ENCODE measurements at places on chromosomes 5 and 9. TPM values are rescaled to one million over a fixed set of nuclear protein-coding genes. Genes with fewer than 3 reads are reported as not detected.

DNA sequence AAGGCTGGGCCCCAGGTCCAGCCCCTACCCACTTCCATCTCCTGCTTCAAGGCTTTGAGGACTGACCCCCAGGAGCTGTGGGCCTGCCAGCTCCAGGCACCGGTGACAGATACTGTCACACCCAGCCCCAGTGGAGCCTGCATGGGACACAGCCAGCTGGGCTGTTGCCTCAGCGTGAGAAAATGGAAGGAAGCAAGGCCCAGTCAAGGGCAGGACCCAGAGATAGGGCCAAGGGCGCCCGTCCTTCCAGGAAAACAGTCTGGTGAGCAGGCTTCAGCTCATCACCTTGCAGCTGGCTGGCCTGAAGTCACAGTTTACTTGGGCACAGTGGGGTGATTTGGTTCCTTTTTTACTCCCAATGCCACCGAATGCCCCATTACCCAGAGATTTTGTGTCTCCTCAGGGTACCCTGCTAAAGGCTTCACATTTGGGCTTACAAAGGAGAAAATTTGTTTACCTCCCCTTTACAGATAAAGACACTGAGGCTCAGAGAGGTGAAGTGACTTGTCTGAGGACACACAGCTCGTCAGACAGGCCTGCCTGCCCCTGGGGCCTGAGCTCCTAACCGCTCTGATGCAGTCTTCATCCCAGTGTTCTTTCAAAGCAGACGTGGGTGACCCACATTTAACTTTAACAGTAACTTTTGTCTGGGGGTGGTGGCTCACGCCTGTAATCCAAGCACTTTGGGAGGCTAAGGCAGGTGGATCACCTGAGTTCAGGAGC is 21.5 kb upstream of the WDR38 start:
- DNase-seq: no peak
- H3K4me1 ChIP-seq: peaks cover 9% of the 10 kb centered on the region
- no peaks in the 10 kb centered on the region for H3K27me3 ChIP-seq
- no peaks in the 10 kb centered on the region for H3K36me3 ChIP-seq

- no peak overlapping the region for H3K4me3 ChIP-seq
- no peaks in the 10 kb centered on the region for H3K36me3 ChIP-seq
- H3K27ac ChIP-seq: peak overlapping the region; percentile 6
- H3K27me3 ChIP-seq: no peaks in the 10 kb centered on the region
These were observed 42.9 kb downstream of the GLRX start for GRCh38 chr5:95779611-95780010.

DNA sequence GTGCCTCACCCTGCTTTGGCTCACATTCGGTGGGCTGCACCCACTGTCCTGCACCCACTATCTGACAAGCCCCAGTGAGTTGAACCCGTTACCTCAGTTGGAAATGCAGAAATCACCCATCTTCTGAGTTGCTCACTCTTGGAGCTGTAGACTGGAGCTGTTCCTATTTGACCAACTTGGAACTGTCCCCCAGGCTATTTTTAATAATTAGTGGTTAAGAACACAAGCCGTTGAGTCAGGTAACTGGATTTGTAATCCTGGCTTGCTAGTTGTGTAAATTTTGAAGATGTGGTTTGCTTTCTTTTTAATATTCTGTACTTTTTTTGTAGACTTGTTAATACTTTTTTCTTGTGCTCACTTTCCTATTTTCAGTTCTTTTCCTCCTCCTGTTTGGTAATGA is 81.2 kb downstream of the CNTLN start:
- no peaks in the 10 kb centered on the region for H3K4me1 ChIP-seq

Gene CDH10
- 0.13 TPM for total RNA-seq

Gene PCDHAC1
- 2.9 TPM for total RNA-seq

DNA sequence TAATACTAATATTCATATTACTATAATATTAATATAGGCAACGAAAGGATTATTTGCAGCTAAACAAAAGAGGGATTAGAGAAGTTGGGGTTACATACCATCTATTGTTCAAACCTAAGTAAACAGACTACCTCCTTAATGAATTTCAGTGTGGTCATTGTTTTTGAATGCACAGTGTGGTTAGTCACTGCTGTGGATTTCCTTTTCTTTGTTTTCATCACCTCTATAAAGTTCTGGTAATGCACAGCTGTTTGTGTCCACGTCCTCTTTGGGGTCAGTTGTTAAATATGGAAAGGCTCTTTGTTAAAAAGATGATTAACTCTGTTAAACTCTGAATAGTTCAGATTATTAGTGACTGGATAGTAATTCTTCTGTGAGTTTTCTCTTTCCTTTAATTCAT is 233.6 kb downstream of the MAST4 start:
- H3K27ac ChIP-seq: no peak overlapping the region
- no peaks in the 10 kb centered on the region for H3K27me3 ChIP-seq
- H3K4me1 ChIP-seq: peaks cover 3% of the 10 kb centered on the region
- no peaks in the 10 kb centered on the region for H3K36me3 ChIP-seq

DNA sequence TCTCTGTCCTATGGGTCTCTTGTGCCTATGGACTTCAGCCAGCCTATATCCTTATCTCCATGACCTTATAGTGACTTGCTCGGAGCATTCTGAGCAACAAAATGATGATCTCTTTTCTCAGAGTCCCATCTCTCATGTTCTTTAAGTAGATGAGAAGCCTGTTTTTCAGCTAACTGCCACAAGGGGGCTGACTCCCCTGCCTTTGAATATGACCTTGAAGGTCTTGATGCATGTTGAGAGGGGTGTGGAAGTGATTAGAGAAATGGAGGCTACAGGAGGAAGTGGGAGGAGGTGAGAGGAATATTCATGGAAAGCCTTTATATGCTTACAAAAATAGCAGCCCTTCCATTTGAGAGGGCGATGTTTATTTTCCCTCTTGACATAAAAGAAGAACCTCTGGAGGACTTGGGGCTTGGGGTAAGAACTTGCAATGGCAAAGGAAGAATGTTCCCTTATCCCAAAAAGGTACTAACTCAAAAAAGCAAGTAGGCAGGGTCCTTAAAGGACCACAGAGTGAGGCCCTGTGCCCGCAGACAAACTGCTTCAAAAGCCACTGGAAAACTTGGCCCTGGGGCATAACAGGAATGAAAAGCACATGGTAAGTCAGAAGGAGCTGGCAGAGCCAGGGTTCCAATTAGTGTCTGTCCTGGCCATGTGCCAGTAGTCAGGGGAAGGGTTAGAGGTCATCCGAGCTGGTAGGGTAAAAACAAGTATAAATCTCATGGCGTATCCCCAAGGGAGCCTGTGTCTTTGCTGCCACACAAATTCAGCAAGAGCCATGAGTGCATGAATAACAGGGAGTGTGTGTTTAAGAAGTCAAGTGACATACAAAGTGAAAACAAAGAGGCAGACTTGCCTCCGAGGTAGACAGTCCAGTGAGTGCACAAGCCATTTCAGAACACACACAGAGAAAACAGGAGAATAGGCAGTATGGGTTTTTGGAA is 39.1 kb downstream of the FGD3 start:
- no peak for DNase-seq
- peaks cover 4% of the 10 kb centered on the region for H3K4me1 ChIP-seq
- H3K36me3 ChIP-seq: no peaks in the 10 kb centered on the region
- H3K27me3 ChIP-seq: no peaks in the 10 kb centered on the region
- no peak overlapping the region for H3K4me3 ChIP-seq
- peak overlapping the region; percentile 27 for H3K27ac ChIP-seq

DNA sequence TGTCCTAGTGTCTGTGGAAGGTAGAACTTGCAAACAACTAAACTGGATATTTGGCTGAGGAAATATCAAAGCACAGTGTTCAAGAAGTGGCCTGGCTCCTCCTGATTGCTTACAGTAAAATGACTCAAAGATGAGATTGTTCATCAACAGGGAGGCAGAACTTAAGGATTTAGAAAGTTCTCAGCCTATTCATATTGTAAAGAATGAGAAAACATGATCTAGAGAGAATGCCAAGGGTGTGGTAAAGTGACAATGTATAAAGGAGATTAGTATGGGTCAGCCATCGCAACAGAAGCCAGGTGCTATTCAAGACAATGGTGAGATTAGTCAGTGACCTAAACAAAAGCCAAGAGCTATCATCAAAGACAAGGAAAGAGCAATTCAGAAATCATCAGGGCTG is 372.3 kb downstream of the SPOCK1 start:
- H3K4me3 ChIP-seq: no peak overlapping the region
- DNase-seq: no peak
- H3K36me3 ChIP-seq: no peaks in the 10 kb centered on the region
- no peaks in the 10 kb centered on the region for H3K4me1 ChIP-seq

DNA sequence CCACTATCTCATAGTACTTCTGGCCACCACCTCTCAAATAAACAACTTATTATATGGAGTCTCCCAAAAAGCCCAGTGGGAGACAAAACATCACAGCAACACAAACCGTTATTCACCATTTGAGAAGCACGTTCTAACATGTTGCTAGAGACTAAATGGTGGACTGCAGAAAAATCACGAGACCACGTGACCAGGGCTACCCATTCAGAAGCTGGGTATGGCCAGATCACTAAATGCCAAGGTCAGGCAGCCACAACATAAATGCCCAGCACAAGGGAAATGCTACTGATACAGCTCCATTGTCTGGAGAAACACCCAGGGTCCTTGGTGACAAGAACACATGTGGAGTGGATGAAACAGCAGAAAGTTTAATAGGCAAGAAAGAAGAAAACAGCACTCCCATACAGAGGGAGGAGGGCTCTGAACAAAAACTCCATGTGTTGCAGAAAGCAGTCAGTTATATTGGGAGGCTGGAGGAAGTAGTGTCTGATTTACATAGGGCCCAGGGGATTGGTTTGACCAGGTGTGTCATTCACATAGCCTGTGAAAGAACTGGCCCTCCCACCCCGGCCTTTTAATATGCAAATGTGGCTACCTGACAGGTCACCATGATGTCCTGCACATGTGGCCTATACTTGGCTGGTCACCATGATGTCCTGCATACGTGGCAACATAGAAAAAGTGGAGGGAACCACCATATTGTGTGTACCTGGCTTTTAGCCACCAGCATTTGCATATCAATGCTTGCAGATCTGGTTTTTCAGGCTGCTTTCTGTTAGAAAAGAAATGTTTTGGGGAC is 97.2 kb downstream of the TRIM36 start:
- no peaks in the 10 kb centered on the region for H3K4me1 ChIP-seq
- no peak overlapping the region for H3K4me3 ChIP-seq
- DNase-seq: peak; percentile 8
- H3K27me3 ChIP-seq: no peaks in the 10 kb centered on the region
- H3K27ac ChIP-seq: no peak overlapping the region

GRCh38 chr5:127076315-127077129 is 3.2 kb upstream of the C5orf63 start:
- no peaks in the 10 kb centered on the region for H3K27me3 ChIP-seq
- no peaks in the 10 kb centered on the region for H3K4me1 ChIP-seq

DNA sequence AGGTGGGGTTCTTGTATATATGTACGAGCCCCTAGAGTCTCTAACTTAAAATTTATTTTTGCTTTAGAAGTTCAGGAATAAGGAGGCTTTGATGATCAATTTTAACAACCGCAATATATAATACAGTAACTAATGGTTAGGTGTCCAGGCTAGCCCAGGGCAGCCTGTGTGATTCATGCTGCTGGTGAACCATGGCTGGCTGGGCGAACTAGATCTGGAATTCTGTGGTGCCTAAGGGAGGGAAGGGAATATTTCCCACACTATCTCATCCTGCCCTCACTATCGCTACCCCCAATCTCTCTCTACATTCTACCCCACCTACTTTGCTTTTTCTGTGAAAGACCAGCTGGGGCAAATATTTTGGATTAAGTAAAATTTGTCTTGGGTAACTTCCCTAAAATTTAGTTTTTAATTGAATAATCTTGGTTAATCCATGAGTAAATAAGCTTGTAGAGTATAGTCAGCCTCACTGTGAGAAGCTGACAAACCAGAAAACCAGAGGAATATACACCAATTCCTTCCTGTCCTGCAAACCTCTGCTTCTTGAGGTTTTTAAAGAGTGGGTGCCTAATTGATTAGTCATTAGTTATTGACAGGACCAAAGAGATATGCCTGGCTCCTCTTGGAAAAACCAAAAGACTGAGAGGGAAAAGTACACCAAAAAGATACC is 115.1 kb upstream of the CCDC152 start:
- no peak overlapping the region for H3K4me3 ChIP-seq
- H3K4me1 ChIP-seq: no peaks in the 10 kb centered on the region
- H3K36me3 ChIP-seq: no peaks in the 10 kb centered on the region
- no peak overlapping the region for H3K27ac ChIP-seq

- no peaks in the 10 kb centered on the region for H3K27me3 ChIP-seq
- no peak overlapping the region for H3K27ac ChIP-seq
- H3K36me3 ChIP-seq: no peaks in the 10 kb centered on the region
- no peaks in the 10 kb centered on the region for H3K4me1 ChIP-seq
- no peak overlapping the region for H3K4me3 ChIP-seq
- DNase-seq: peak; percentile 87
These were observed 222.3 kb downstream of the GLIS3 start for GRCh38 chr9:4077499-4078102.

Gene CLIC3
- 4.0 TPM for total RNA-seq

DNA sequence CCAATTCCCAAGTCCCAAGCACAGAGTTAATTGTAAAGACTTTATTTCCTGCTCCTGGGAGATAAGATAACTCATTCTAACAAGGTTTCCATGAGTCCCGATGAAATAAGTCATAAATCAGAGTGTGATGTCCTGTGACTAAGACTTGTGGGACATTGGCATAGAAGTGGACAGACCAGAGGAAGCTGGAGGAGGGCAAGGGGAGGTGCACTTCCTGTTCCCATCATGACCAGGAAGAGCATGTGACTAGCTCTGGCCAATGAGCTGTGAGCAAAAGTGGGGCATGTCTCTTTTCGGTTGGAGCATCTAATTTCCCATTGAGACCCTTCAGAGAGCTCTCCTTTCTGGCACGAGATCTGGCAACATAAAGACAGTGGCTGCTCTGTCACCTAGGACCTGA is 100.4 kb downstream of the ZNF354C start:
- H3K36me3 ChIP-seq: no peaks in the 10 kb centered on the region
- no peak overlapping the region for H3K4me3 ChIP-seq
- H3K27ac ChIP-seq: no peak overlapping the region
- no peaks in the 10 kb centered on the region for H3K4me1 ChIP-seq
- DNase-seq: no peak

DNA sequence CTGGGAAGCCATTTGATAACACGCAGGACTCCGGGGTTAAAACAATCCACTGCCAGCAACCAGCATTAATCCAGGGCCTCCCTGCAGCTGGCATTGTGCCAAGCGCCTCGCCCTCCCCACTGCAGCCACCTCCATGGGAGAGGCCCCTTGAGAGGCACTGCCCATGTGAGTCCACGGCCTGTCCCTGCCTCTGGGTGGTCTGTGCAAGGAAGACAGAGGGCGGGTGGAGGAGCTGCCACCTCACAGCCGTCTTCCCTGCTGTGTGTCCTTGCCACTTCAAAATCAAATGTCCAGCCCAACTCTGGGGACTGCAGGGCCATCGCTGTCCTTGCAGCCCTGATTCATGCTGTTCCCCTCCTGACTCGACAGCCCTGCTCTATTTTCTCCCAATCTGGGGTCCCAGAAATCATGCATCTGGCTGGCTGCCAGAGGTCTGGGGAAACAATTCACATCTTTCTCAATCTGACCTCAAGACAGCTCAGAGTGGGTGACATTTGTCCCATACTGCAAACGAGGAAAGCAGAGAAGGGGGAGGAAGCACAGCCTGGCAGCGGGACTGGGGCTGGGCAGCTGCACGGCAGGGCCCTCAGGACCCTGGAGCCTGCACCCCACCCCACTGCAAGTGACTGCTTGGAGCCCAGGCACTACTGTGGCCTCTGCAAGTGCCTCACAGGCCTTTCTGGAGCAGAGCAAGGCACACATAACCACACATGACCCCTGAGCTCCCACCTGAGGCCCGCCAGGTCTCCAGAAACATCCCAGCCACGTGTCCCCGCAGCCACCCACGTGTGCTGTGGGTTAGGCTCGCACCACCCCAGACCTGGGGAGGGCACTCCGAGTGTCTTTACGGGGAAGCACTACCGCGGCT is 15.7 kb downstream of the BRD3OS start:
- no peak overlapping the region for H3K27ac ChIP-seq
- no peak overlapping the region for H3K4me3 ChIP-seq
- H3K27me3 ChIP-seq: no peaks in the 10 kb centered on the region
- peaks cover 23% of the 10 kb centered on the region for H3K36me3 ChIP-seq
- no peaks in the 10 kb centered on the region for H3K4me1 ChIP-seq

All from kidney (tissue), 22 donors.